Stimulated activated CD4-positive, alpha-beta T cell treated with anti-CD3 and anti-CD28 coated beads, Interleukin-1b, Interleukin-23, amount 100 ng/mL, for 48 hours (primary cell): ENCODE measurements at places on chromosomes 2 and 18.

GRCh38 chr2:121002597-121002996 lies 266.9 kb downstream of the GLI2 start:
- no peak for DNase-seq

DNA sequence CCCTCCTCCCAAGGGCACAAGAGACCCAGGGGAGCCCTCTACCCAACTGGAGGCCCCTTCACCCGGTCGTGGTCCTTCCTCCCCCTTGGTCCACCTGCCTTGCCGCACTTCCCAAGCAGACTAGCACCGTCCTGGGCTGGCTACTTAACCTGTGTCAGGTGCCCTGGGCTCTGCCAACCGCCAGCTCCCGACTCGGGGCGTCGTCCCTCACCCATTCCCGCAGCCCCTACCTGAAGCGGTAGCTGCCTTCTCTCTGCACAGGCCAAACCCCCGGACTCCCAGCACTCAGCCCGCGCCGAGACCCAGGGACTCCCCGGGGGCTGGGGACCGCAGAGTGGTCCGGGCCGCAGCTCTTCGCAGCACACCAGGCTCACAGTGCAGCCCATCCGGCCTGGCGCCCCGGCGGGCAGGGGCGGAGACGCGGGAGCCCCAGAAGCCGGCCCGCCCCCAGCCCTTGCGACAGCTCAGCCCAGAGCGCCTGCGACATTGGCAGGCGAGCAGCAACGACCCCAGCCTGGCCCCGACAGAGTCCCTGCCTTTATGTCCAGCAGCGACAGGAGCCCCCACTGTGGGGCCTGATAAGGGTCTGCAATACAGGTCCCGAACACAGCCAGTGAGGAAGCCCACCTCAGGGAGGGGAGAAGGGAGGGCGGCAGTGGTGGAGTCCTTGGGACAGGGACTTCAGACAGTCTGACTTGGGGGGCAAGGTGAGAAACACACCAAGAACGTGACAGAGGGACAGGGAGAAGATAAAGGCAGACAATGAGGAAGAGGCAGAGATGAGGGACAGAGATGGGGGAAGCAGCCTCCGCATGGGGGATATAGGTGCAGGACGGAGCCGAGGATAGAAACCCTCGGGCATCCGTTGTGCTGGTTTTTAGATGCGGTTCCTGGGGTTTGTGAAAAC lies 31.0 kb upstream of the TNS1 start:
- DNase-seq: no peak

DNA sequence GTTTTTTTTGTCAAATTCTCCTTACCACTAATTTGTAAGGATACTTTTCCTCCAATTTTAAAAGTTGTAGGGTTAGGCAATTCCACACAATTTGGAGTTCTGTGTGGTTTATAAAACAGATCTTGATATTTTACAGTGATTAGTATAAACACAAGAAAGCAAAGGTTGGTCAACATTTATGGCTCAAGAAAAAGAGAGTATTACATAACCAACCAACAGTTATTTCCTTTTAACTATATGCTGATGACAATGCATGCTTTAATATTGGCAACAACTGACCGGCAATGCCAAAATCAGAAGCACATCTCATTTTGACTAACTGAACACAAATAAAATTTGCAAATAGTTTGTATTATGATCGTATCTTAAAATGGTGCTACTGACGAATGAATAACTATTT lies 137.2 kb downstream of the CDH2 start:
- DNase-seq: no peak

DNA sequence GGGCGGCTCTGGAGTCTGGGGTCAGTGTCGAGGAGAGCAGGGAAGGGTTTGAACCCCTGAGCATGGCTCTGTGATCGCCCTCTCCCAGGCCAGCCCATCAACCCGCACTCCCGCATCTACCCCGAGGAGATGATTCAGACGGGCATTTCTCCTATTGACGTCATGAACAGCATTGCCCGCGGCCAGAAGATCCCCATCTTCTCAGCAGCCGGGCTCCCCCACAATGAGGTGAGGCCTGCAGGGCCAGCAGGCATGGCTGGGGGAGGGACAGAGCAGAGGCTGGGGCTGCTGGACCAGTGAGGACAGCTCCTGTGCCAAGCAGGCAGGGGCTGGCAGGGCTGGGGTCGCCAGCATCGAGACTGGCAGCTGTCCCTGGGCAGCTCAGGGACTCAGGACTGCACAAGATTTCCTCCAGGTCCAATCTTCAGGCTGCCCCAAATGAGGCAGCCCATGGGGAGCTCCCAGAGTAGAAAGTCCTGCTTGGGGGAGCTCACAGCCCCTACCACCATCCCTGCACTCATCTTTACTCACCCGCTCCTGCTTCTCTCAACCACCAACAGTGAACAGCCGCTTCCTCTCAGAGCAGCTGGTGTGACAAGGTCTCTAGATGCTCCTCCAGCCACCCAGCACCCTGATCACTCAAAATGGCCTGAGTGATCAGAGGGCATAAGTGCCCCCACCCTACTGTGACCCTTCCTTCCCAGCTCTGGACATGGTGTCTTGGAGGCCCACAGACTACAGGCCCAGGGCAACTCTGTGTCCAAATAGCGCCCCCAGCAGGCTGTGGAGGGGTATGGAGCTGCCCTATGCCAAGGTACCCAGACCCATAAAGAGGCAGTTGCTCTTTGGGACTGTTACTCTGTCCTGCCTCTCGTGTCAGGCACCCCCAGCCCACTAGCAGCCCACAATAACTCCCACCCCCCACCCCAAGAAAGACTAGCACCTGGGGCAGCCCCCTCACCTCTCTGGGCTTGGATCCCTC lies 18.3 kb upstream of the ANKRD53 start:
- no peak for DNase-seq

- DNase-seq: no peak
Measured at GRCh38 chr2:216335252-216335651, 37.0 kb downstream of the MARCHF4 start.

DNA sequence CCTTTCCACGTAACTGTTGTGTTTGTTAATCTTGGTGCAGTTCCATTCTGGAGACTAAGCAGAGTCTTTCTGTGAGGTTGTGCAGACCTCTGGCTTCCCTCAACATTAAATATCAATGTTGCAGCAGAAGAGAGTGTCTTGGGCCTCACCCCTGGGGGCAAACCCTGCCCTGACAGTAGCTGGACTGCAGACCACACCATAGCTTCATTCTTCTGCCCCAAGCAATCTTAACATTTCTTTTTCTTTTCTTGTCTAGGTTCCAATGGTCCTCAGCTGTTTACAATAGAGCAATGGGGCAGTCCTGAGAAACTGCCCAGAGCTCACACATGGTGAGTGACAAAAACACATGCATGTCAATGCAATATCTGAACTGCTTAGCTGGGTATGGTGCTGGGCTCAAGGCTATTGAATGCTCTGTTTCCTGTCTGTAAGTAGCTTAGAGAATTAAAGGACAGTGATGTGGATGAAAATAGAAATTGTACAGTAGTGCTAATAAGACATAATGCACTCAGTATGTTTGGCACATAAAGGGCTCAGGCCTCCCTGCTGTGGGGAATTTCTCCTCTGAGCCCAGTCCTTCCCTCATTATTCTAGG lies 237.6 kb downstream of the ALPK2 start:
- DNase-seq: no peak

GRCh38 chr2:40131081-40131704 lies 320.7 kb downstream of the SLC8A1 start:
- no peak for DNase-seq

- no peak for DNase-seq
Measured at GRCh38 chr2:128835342-128835855, 516.7 kb upstream of the HS6ST1 start.

GRCh38 chr18:59065684-59066083 lies 74.0 kb upstream of the SEC11C start:
- no peak for DNase-seq

DNA sequence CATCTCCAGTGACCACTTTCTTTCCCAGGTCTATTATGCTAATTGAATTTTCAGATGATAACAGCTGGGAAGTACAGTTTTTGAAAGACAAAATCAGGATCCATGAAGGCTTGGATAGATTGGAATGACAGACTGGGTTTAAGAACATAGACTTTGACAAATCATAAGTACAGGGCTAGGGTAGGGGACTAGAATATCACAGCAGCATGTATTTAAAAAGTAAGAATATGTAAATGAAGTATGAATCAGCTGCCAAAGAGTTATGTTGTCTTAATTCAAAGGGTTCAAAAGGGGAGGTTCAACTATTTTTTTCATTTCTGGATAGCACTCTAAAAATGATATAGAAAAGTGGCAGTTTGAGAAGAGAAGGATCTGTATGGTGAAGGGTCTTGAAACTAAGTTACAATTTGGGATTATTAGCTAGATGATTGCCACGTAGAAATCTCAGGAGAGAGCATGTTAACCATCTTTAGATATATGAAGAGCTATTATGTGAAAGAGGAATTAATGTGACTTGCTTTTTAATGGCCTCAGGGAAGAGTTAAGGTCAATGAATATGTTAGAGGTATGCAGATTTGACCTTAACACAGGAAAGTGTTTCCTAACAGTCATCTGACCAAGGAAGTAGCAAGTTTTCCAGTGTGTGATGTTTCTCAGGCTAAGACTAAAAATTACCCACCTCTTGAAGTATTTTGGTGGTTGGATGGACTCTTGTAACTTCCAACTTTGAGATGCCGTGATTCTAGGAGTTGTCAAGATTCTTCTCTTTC lies 81.7 kb downstream of the TMEM185B start:
- DNase-seq: no peak

- DNase-seq: no peak
Measured at GRCh38 chr2:151049746-151050145, 211.9 kb downstream of the RBM43 start.

DNA sequence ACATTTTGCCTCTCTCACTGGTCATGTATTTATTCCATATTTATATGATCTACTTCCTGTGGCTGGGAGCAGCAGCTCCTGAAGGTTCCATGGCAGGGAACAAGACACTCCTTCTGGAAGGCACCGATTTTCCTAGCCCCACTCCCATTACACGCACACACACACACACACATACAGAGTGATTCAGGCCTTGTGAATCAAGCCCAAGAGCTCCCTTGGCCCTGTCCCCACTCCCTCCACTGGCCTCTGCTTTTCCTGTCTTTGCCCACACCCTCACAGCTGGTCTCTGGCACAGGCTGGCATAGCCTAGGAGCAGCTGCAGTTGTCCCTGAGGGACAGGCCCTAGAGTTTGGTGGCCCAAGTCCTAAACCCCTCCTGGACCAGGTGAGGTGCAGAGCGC lies 201.7 kb downstream of the NAPG start:
- DNase-seq: no peak

GRCh38 chr2:131030478-131030971 lies 62.7 kb downstream of the FAM168B start:
- no peak for DNase-seq

- DNase-seq: no peak
Measured at GRCh38 chr2:207088276-207088675, 77.5 kb downstream of the KLF7 start.

- no peak for DNase-seq
Measured at GRCh38 chr2:205996161-205996560, 89.8 kb downstream of the INO80D start.

GRCh38 chr2:222823183-222823930 lies 37.5 kb upstream of the ACSL3 start:
- DNase-seq: no peak

GRCh38 chr2:151325581-151326095 lies 31.8 kb upstream of the TNFAIP6 start:
- DNase-seq: no peak

DNA sequence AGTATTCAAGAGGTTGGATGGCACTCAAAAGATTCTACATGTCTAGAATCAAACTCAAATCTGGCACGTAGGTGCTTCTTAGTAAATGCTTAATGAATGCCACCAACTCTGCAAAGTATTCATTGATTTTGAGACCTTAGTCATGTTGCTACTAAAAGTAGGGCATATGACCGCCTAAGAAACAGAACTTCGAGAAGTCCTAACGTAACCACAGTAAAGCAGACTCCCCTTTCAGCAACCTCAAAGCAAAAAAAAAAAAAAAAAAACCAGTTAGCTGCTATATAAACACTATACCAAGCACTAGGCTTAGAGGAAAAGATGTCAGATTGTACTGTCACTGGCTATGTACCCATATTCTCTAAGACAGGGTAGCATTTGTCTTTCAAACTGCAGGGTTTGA lies 33.9 kb downstream of the PTCD3 start:
- no peak for DNase-seq

DNA sequence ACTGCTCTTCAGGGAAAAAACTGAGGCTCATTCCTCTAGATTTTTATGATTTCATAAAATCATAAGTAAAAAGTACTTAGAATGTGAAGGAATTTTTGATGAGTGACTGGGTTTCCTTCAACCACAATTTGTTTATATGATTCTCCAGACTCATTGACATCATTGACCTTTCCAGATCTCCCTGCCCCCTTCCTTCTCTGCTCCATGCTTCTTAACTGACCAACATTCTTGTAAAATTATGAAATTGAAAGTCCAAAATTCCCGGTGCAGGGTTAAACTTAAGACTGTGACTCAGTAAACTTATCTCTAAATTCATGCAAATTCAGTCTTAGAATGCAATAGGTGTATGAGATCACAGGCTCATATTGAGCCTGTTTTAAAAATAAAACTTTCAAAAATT lies 648.9 kb downstream of the TDRD15 start:
- no peak for DNase-seq

- no peak for DNase-seq
Measured at GRCh38 chr2:119108186-119108585, 50.4 kb downstream of the C1QL2 start.

DNA sequence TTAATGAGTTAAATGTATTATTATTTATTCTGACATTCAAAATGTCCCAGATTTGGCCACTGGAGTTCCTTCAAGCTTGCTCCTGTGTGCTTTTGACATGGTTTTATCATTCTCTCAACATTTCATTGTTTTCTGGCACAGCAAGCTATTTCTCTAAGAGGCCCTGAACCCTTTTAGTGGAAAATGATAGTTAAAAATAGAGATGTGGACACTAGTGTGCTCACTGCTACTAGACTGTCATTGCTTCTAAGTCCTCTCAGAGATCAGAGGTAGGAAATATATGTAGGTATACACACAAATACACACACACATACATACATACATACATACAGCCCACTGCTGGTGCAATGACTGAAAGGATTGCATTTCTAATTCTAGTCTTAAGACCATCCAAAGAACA lies 25.5 kb downstream of the WDPCP start:
- DNase-seq: no peak

- no peak for DNase-seq
Measured at GRCh38 chr2:210456571-210456970, 20.0 kb downstream of the LANCL1 start.

DNA sequence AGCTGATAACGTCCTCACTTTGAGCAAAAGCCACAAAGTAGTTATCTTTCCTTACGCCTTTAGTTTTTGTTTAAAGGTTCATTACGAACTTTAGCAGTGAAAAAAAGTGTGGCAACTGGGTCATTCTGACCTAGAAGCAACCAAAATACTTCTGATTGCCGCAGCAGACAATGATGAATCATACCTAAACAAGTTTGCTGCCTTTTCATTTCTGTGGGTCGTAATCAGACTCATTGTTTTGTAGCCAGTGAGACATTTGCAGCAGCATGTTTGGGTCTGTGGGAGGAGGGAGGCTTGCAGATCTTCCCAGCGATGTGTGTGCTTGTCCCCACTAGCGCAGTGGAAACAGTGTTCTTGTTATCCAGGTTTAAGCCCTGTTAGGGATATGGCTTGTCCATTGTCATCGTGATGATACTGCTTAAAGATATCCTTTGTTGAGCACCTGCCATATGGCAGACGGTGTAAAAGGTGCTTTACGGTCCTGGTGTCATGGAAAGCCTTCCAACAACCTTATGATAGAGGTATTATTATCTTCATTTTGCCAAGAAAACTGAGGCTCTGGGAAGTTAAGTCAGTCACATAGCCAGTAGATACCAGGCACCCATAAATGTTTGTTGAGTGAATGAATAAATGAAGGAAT lies 1.3 kb upstream of the GREB1 start:
- DNase-seq: no peak

- DNase-seq: no peak
Measured at GRCh38 chr2:135299658-135300244, 231.3 kb downstream of the ZRANB3 start.
